Stimulated activated CD4-positive, alpha-beta T cell treated with anti-CD3 and anti-CD28 coated beads, Interleukin-1b, Interleukin-23, amount 100 ng/mL, for 48 hours (primary cell): ENCODE measurements at places on chromosomes 4 and X.

GRCh38 chr4:53924333-53925049 is 139.9 kb downstream of the CHIC2 start:
- no peak for DNase-seq

- no peak for DNase-seq
Measured at GRCh38 chrX:69564665-69565064, 51.2 kb upstream of the EDA start.

DNA sequence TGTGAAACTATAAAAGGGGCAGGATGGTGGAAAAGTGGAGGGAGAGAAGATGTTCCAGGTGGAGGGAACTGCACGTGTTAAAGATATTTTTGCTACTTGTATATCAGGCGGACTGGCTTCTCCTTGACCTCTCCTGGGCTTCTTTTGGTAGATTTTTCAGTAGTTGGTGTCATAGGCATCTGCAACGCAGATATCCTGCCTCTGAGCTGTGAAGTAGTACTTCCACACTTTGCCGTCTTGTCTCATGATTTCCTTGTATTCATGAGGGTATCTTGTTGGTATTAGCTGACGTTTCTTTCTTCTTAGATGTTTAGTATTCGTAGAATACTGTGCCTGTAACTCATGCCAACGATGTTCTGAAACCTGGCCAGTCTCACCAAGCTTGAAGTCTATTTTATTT is 81.0 kb downstream of the WWC2 start:
- no peak for DNase-seq

- peak; percentile 57 for DNase-seq
Measured at GRCh38 chrX:24371391-24371972, 11.0 kb downstream of the SUPT20HL1 start.

- peak; percentile 13 for DNase-seq
Measured at GRCh38 chr4:114180481-114180880, 201.0 kb upstream of the ARSJ start.

GRCh38 chrX:21949689-21950088 is 9.2 kb downstream of the SMS start:
- no peak for DNase-seq

DNA sequence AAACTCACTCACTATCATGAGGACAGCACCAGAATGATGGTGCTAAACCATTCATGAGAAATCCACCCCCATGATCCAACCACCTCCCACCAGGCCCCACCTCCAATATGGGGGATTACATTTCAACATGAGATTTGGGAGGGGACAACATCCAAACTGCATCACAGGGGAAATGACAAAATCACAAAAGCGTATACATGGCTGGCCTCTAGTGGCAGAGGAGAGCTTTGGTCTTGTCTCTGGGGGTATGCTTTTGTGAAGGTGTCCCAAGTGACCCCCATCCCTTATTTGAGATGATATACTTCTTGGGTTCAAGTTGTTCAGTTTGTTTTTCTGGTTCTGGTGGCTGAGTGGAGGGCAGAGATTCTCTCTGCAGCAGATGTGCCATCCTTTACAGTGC is 8.5 kb upstream of the SETD7 start:
- DNase-seq, result no peak

GRCh38 chr4:35986537-35986936 is 257.8 kb downstream of the ARAP2 start:
- DNase-seq, result no peak
